ENCODE measurements at places on chromosomes 4 and X.

DNA sequence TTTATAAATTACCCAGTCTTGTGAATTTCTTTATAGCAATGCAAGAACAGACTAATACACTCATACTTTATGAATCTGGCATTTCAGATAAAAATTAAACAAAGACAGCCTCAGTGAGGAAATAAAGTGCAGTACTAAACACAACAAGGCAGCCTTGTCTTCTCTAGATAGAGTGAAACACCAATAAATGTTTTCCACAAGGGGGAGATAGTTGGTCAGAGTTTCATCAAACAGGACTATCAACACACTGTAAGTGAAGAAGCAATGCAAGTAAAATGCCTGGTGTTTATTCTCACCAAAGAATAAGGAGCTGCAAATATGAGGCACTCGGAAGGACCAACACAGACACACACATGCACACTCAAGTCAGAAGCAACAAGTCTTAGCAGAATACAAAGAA, 62.8 kb downstream of the FAM9B start:
- DNase-seq = peak; percentile 12

DNA sequence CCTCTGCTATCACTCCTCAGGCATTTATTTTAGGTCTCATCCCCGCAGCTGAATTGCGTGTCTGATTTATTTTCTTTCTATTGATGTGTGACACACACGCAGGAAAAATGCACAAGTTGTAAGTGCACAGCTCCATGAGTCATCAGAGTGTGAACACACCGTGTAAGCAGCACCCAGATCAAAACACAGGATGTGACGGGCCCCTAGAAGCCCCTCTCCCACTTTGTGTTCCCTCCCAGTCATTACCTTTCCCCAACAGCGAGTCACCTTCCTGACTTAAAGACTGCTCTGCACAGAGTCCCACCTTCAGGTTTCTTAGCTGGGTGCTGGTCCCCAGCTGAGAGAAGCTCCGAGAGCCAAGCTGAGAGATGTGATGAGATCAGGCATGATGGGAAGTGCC, 436.7 kb downstream of the MID1IP1 start:
- DNase-seq = no peak

GRCh38 chr4:47410271-47410670, 53.2 kb downstream of the COMMD8 start:
- DNase-seq = no peak

GRCh38 chrX:153595387-153595786, 3.6 kb downstream of the CCNQ start:
- no peak for DNase-seq

GRCh38 chrX:16436348-16437188, 213.4 kb upstream of the S100G start:
- peak; percentile 37 for DNase-seq

GRCh38 chr4:182929296-182929695, 12.1 kb upstream of the DCTD start:
- no peak for DNase-seq

- DNase-seq = no peak
Observed at GRCh38 chr4:182825786-182826185, 91.4 kb downstream of the DCTD start.

- no peak for DNase-seq
Observed at GRCh38 chr4:100075486-100076270, 114.6 kb downstream of the DDIT4L start.

DNA sequence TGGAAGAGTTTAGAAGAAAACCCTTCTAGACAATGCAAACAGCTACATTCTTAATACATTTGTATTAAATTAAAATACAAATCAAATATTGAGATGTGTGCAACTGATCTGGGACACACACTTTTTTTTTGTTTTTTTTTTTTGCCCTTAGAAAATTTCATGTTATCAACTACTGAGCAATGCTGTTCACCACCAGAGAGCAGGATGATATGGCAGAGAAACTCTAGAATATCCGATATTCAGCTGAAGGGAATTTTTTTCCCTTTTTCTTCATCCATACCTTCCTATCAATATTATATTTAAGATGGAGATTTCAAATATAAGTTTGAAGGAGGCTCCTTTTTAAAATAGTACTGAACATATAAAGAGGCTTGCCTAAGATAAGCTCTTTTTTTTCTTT, 1.0 kb downstream of the NDST3 start:
- DNase-seq = no peak

DNA sequence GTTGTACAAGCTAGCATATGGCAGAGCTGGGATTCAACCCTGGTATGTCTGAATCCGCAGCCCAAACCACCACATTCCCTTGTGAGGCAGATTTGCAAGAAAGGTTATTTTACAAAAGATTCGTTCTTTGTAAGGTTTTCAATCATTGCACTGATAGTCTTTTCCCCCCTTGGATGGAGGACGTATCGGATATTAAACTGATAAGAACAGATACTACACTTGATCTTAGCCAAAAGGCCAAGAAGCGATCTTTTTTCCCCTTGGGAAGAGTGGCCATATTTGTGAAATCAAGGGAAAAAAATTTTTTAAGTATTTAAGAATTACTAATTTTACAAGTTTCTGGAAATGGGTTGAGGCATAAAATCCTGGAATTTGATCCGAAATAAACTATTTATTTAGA, 34.4 kb upstream of the MSMO1 start:
- no peak for DNase-seq

DNA sequence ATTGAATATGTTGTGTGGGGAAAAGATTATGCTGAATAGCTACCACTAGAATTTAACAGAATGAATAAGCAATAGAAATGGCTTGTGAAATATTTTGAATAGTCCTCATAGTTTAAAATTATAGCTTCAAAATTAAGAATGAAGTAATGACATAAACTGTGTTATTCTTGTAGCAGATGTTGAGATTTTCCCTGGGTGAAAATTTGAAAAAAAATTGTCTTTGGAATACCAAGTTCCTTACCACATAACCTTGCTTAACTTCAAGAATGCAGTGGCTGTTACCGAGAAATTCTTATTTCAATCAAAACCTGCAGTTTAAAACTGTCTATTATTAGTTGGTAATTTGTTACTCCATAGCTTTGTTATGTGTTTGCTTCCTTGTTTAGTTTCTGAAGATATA, 1268.6 kb downstream of the RAPGEF2 start:
- no peak for DNase-seq

- no peak for DNase-seq
Observed at GRCh38 chrX:97563531-97564133, 679.9 kb downstream of the RPA4 start.

- no peak for DNase-seq
Observed at GRCh38 chr4:37528166-37528885, 157.8 kb downstream of the RELL1 start.

Data from DMS 273 treated with DMSO at 0.1 percent for 48 hours (cell line).